ENCODE measurements at places on chromosomes 13 and 19.

GRCh38 chr19:8352134-8352827 is 9.2 kb upstream of the KANK3 start:
- DNase-seq, result no peak

- DNase-seq, result no peak
Observed at GRCh38 chr19:17027535-17027975, 945 bp upstream of the CPAMD8 start.

DNA sequence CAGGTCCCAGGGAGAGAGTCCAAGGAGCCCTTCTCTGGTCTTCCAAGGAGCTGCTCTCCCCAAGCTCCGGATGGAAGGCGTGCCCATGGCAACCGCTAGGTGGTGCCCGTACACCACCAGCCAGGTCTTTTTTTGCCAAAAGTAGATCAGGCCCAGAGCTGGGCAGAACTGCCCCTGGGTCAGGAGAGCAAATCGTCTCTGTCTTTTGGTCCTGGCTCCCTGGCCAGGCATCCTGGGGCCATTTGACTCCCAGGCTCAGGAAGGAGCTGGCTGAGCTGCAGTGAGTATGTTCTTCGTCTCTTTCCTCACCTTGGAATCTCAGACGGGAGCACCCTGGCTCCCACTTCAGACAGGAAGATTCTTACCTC is 24.6 kb upstream of the BCL3 start:
- no peak for DNase-seq

GRCh38 chr13:40172149-40172591 is 494.3 kb downstream of the FOXO1 start:
- no peak for DNase-seq

DNA sequence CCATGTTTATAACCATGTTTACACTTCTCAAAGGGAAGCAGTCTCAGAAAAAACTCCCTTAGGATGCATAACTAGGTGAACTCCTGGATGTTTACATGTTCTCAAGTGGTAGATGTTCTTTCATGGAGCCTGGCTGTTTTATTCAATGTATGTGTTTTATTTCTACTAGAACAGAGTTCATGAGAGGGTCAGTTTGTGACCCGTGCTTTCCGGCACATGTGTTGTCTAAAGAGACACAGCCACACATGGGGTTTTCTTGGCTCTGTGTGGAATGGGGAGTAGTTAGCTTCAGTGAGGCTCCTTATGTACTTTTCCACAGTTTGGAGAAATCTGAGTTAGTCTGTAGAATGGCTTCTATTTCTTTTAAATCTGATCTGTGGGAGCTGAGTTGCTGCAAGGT is 60.9 kb downstream of the ATP8A2 start:
- DNase-seq, result no peak

GRCh38 chr13:109160357-109160756 is 530.9 kb downstream of the MYO16 start:
- no peak for DNase-seq

GRCh38 chr13:59176775-59177174 is 987.0 kb downstream of the DIAPH3 start:
- DNase-seq, result no peak

- no peak for DNase-seq
Observed at GRCh38 chr13:80054806-80055205, 286.1 kb downstream of the SPRY2 start.

DNA sequence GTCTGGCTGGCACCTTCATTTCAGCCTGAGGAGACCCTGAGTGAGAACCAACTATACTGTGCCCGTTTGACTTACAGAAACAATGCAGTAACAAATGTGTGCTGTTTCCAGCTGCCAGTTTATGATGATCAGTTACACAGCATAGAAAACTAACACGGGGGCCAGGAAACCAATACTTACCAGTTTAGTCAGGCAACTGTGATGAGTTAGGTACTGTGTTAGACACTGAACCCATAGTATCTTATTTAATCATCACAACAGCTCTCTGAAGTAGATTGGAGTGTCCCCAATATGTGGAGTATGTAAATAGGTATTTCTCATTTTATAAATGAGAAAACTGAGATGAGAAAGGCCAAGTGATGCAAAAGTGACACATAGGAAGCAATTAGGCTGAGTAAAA is 620.9 kb upstream of the KLF12 start:
- DNase-seq, result no peak

GRCh38 chr19:35088131-35088913 is 27.3 kb upstream of the FXYD3 start:
- no peak for DNase-seq

DNA sequence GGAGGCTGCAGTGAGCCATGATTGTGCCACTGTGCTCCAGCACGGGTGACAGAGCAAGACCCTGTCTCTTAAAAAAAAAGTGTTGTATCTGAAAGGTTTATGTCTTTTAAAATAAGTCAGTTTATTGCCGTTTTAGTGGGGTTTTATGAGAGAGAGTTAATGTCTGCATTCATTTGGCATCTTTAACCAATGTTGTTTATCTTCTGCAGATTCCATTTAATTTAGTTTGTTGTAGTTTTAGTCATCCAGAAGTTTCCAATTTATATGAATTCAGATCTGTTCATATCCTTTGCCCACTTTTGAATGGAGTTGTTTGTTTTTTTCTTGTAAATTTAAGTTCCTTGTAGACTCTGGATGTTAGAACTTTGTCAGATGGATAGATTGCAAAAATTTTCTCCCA is 36.7 kb upstream of the LPAR6 start:
- no peak for DNase-seq

- no peak for DNase-seq
Observed at GRCh38 chr19:11152318-11153062, 3.1 kb downstream of the SPC24 start.

DNA sequence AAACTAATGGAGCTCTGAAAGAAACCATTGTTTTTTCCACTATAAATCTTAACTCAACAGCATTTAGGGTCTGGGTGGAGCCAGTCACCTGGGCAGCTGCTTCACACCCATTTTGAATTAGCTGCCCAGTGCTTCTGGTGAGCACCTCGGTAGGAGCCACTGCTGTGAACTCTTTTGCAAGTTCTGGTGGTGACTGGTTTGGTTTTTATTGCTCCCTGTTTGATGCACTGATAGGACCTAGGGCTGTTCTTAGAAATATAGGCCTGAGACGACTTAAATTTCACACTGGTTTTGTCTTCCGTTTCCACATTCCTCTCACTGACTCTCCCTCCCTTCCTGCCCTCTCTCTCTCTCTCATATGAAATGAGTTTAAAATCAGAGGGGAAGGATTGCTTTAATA is 103.9 kb downstream of the GGACT start:
- DNase-seq, result no peak

DNA sequence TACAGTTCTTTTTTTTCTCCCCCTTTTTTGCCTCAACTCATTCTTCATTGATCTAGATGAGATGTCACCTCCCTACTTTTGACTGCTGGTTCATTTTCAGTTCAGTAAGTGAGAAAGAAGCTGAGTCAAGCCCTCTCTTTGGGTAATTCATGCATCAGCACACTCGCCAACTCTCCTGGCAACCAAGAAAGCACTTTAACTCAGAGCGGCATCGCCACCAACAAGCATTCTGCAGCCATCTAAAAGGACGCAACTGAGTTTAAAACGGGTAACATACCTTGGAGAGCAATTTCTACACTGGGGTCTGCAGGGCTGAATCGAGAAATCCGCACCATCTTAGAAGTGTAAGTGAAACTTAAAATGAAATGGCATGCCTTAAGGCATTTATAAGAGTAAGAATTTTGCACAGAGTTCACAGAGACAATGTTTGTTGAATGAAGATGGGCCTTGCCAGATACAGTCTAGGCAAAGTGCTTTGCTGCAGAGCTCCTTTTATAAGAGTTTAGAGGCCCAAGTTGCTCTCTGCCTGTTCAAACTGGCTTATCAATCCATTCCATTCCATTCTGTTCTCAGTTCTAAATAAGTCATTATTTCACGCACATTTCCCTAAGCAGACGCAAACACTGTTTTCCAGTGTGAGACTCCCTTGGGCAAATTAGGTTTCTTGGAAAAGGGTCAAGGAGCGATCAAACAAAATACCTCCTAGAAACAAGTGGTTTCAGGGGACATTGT is 338.0 kb downstream of the ENOX1 start:
- no peak for DNase-seq

- no peak for DNase-seq
Observed at GRCh38 chr13:98252931-98253470, 75.9 kb upstream of the RNF113B start.

GRCh38 chr13:112685896-112686295 is 3.9 kb upstream of the ATP11A start:
- DNase-seq, result no peak

DNA sequence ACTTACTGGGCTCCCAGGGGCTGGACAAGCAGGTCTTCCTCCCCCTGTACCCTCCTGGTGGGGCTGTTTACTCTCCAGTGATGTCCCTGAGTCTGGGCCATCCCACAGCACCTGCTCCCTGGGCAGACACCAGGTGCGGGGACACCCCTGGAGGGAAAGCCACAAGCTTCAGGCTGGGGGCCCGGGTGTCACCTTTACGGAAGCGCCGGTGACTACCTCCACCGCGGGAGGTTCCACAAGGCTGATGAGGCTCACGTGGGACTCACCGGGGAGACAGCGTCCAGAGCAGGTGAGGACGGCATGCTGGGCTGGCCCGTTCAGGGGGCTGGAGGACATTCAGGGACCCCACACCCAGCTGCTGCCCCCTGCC is 24.9 kb downstream of the NFILZ start:
- no peak for DNase-seq

Measured in CMK (cell line).